ENCODE measurements at places on chromosomes 7 and 10.

DNA sequence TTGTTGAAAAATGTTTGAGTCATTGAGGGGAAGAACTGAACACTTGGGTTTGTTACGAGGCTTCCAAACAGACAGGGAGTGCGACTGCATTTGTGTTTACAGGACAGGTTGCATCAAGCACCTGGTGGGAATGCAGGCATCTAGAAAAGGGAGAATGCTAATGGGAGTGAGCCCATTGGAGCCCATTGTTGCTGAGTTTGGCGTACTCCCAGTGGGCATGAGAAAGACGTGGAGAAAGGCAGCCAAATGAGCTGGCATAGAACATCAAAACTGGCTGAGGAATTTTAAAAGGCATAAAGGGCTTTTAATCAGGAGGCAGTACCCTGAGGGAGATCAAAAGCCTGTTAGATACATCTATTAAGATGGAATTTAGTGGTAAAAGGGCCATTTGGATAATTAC lies 171.6 kb upstream of the NPSR1 start:
- DNase-seq = no peak

DNA sequence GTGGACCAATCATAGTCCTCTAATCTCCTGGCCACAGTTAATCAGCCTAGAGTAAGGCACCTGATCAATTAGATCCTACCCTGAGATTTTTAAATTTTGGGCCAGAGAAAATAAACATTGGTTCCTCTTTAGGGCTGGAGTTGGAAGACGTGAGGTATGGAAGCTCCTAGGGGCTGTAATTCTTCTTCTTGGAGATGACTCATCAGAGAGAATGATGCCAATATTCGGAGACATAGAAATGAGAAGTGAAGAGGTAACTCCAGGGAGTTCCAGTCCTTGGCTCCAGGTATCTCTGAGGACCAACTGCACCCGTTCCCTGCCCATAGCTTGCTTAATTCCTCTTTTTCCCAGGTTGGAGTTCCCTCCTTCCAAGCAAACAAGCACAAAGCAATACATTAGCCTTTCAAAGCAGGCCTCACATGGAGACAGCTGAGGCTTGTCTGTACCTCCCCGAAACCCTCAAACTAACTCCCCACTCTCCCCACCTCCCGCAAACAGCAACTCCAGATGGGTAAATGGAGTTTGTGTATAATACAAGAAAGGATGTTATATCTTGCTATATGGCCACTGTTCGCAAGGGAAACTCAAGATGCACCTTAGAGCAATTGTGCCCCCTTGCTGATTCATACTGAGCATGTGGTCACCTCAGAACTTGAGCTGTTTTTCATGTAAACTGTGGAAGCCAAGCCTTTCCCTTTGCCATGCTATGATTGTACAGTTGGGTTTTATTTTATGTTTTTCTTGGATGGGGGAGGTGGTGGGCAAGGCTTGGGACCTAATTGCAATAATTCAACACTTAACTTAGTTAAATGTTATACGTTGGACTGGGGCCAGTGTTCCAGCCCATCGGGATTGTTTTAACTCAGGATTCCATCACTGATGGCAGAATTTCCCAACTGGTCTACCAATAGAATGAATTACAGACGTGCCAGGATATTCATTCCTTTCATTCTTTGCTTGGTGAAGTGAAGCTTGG lies 29.3 kb downstream of the PIK3AP1 start:
- no peak for DNase-seq

DNA sequence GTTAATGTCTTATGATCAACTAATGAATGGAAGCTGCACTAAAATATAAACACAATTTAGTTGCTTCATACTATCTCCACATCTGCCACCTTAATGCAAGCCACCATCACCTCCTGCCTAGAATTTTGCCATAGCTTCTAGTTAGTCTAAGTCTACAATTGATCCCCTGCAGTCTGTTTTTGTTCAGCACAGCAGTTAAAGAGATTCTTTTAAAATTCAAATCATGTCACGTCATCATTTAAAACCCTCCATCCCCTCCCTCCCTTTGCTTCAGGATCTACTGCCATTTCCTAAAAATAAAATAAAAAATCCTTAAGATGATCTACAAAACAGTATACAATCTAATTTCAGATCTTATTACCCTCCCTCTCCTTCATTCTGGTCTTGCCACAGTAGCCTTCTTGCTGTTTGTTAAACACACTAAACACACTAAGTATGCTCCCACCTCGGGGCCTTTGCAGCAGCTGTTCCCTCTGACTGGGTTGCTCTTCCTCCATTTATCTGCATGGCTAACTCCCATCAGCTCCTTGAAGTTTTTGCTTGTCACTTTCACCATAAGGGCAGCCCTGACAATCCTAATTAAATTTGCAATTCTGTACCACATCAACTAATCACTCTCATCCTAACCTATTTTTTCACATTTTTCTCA lies 97.0 kb upstream of the FOXP2 start:
- DNase-seq = no peak

- peak; percentile 88 for DNase-seq
Observed at GRCh38 chr10:80453842-80454512, at the start of gene TSPAN14. TSPAN14 (plus strand) TSS chr10:80454310; CDS start chr10:80489234, 34,924 bp downstream.

DNA sequence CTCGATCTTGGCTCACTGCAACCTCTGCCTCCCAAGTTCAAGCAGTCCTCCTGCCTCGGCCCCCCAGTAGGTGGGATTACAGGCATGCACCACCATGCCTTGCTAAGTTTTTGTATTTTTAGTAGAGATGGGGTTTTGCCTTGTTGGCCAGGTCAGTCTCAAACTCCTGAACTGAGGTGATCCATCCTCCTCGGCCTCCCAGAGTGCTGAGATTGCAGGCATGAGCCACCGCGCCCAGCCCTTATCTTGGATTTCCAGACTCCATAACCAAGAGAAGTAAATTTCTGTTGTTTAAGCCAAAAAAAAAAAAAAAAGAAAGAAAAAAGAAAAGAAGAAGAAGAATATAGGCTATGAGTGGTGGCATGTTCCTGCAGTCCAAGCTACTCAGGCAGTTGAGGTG lies 53.3 kb upstream of the RABGEF1 start:
- DNase-seq = no peak

GRCh38 chr10:63430091-63430998 lies 35.4 kb downstream of the JMJD1C start:
- no peak for DNase-seq

DNA sequence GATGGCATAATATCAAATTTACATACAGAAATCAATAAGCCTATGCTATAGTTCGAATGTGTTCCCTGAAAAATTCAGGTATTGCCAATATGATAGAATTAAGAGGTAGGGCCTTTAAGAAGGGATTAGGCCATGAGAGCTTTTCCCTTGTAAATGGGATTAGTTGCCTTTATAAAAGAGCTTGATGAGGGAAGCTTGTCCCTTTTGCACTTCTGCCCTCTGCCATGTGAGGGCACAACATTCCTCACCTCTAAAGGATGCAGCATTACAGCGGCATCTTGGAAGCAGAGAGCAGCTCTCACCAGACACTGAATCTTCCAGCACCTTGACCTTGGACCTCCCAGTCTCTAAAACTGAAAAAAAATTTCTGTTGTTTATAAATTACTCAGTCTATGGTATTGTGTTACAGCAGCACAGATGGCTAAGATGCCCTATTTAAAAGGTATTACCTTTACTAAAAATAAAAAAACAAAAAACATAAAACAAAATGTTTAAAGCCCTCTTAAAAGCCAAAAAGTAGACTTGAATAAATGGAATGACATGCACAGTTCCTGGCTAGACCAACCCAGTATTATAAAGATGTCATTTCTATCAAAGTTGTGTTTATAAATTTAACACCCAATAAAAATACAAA lies 909.6 kb downstream of the REEP3 start:
- peak; percentile 63 for DNase-seq

DNA sequence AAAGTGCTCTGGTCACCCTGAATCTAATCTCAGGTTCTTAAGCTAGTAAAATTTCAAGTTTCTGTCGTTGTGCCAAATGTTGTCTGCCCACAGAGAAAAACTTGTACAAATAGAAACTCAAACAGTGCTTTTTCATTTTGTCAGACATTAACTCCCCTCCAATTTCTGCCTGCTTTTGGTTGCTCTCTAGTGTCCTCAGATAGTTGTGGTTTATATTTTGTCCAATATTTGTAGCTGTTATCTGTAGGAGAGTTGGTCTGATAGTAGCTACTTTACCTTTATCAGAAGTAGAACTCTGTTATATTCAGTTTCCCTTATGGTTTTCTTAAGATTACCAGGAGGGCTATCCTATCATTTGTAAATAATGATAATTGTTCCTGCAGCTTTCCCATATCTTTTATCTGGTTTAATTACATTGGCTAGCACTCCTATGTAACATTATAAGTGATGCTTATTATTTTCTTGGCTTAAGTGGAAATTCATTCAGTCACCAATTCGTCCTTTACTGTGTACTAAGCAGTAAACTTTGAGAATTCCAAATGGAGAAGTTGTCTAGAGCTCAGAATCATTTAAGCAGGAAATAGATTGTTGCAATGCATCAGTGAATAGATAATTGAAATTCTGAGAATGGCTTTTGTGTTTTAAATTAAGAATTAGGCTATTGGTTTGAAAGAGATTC lies 91.0 kb downstream of the ANKIB1 start:
- DNase-seq = no peak

GRCh38 chr7:157615101-157615817 lies 278.5 kb downstream of the DNAJB6 start:
- no peak for DNase-seq

- no peak for DNase-seq
Observed at GRCh38 chr10:98168147-98168546, 33.7 kb downstream of the R3HCC1L start.

GRCh38 chr7:18889436-18889835 lies 228.0 kb downstream of the TWIST1 start:
- DNase-seq = no peak

DNA sequence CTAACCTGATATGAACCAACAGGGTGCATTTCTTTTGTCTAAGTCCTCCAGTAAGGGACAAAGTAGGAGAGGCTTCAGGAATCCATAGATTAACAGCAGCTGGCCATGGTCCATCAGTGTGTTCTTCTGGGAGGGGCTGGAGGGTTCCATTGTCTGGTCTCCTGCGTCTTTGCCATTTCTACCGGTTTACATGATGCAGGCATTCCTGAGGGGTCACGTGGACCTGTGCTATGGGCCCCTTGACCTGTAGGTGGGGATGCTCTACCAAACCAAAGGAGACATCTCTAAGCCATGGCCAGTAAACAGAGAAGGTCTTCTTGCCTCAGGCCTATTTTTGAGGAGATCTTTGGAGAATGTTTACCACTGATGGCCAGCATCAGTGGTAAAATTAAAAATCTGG lies 28.7 kb upstream of the HABP2 start:
- no peak for DNase-seq

- DNase-seq = peak; percentile 74
Observed at GRCh38 chr10:97222326-97222961, 36.7 kb upstream of the SLIT1 start.

DNA sequence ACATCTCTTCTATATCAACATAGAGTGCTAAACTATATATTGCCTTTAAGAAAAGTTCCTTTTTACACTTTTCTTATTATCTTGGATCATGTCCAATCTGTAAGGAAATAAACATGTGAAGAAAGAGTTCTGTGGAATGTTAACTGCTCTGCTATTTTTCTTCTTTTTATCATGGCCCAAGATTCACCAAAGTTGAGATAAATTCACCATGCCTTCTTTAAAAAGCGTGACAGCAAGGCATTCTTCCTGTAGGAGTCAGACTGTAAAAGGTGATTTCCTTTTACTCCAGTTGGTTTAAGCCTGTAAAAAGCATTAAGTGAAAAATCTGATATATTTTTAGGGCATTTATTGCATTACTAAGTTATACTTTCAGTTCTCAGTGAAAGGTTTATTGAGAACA lies 165.7 kb upstream of the FZD1 start:
- no peak for DNase-seq

- no peak for DNase-seq
Observed at GRCh38 chr10:79313911-79314439, 33.3 kb upstream of the PPIF start.

- no peak for DNase-seq
Observed at GRCh38 chr7:143050931-143051330, 1.2 kb upstream of the OR6V1 start.

DNA sequence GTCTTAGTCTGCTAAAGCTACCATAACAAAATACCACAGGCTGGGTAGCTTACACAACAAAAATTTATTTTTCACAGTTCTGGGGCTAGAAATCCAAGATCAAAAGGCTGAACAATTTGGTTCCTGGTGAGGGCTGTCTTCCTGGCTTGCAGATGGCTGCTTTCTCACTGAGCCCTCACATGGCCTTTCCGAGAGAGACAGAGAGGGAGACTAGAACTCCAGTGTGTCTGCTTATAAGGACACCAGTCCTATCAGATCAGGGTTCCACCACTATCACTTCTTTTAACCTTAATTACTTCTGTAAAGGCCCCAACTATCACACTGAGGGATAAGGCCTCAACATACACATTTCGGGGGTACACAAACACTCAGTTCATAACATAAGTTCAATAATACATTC lies 527.4 kb upstream of the VSTM2A start:
- DNase-seq = no peak

GRCh38 chr10:46556515-46557318 lies at the start of gene GPRIN2:
GPRIN2 (minus strand) TSS chr10:46556658; CDS start chr10:46550736, 5,922 bp downstream.
- peak; percentile 82 for DNase-seq

GRCh38 chr7:90320801-90321494 lies at the start of gene FAM237B:
FAM237B (minus strand) TSS chr7:90321304; CDS start chr7:90319748, 1,556 bp downstream.
- DNase-seq = peak; percentile 74

DNA sequence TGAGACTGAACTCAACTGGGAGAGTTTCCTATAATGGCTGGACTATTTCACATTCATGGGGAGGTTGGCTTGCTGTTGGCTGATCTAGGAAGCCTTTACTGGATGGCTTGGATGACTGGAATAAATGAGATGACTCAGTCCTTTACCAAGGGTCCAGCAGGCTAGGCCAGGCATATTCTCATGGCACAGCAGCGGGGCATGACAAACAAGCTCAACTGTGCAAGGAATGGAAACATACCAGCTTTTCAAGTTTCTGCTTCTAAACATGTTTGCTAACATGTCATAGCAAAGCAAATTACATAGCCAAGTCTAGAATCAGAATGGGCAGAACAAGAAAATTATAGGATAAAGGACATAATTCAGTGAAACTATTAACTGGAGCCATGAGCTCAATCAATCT lies 46.8 kb upstream of the CRTAC1 start:
- no peak for DNase-seq

DNA sequence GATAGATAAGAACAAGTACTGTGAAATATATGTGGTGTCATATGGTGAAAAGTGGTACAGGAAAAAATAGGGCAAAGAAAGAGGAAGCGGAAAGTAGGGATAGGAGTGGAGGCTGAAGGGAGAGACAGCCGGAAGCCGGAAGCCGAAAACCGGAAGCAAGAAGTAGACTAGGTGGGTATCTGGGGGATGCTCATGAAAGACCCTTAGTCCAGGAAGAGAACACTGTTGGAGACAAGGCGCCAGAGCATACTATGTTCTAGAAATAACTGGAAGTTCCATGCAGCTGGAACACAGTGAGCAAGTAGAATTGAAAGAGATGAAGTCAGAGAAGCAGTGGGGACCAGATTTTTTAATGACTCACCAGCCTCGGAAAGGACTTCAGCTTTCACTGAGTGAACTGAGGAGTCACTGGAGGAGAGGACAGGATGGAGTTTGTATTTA lies 22.5 kb downstream of the ST8SIA6 start:
- DNase-seq = no peak

- DNase-seq = no peak
Observed at GRCh38 chr10:10938676-10939075, 79.0 kb upstream of the CELF2 start.

All from ecto neural progenitor cell (in vitro differentiated cells).